ENCODE measurements at places on chromosomes 2 and 18.

- H3K4me3 ChIP-seq: no peak overlapping the region
- no peak overlapping the region for H3K27ac ChIP-seq
- no peak for DNase-seq
- H3K36me3 ChIP-seq: peaks cover 4% of the 10 kb centered on the region
- H3K4me1 ChIP-seq: peaks cover 56% of the 10 kb centered on the region
Observed at GRCh38 chr18:63286926-63287325, 32.6 kb downstream of the BCL2 start.

DNA sequence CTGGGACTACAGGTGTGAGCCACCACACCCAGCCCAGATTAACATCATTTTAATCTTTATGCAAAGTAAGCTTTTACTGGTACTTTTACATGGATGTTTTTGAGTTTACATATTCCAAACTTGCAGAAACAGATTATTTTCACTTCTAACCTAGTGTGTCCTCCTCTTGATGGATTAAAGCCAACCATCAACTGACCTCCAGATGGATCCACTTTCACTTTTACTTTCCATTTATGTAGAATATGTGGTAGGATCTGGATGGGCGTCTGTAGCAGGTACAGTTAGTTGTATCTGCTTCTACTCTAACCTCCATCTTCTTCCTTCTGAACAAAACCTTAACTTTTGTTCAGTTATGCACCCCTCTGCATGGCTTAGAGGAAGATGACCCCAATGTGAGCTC, 264.1 kb downstream of the CDH20 start:
- H3K27ac ChIP-seq: no peak overlapping the region
- no peak overlapping the region for H3K4me3 ChIP-seq
- no peaks in the 10 kb centered on the region for H3K4me1 ChIP-seq
- no peak for DNase-seq
- no peaks in the 10 kb centered on the region for H3K27me3 ChIP-seq
- H3K36me3 ChIP-seq: no peaks in the 10 kb centered on the region

DNA sequence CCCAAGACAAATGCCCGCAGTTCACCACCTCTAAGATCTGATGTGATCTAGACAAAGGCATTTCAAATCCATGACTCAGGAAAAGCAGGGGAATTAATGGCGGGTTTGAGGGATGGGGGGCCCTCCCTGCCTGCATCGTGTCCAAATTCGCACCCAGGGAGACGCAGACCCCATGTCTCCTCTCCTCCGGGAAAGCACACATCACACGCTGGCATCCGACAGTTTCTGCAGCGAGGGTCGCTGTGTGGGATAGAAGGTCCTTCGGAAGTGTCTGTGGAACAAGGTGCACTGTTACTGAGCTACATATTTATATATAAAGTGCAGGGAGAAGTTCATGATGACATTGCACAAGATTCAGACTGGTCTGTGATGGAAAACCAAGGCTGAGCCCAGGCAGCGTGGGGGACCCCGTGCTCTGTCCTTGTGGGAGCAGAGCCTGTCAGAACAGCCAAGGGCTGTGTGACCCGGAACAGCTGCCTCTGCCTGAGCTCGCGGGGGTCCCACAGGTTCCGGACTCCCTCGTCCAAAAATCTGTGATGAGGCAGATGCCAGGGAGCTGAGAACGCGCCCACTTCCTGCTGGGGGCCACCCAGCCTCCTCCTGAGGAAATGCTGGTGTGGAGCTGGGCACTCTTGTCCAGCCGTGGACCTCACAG, 82.3 kb upstream of the CTDP1 start:
- H3K27me3 ChIP-seq: peaks cover 6% of the 10 kb centered on the region
- no peaks in the 10 kb centered on the region for H3K4me1 ChIP-seq
- H3K36me3 ChIP-seq: no peaks in the 10 kb centered on the region
- no peak overlapping the region for H3K4me3 ChIP-seq
- H3K27ac ChIP-seq: no peak overlapping the region

DNA sequence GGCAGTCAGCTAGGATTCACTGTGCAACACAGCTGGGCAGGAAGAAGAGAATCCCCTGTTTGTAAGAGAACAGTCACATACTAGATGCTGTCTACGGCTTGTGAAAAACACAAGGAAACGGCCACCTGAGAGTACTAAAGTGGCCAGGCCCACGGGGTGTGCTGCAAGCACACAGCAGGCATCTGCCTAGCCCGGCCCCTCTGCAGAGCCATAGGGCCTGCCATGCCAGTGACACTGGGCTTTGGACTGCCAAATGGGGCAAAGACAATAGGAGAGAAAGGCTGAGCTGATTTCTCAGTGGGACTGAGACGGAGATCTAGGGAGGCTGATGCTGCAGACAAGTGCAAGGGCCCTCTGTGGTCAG, 10.3 kb downstream of the TUBB6 start:
- no peak overlapping the region for H3K27ac ChIP-seq
- H3K4me1 ChIP-seq: no peaks in the 10 kb centered on the region
- H3K36me3 ChIP-seq: no peaks in the 10 kb centered on the region
- no peak overlapping the region for H3K4me3 ChIP-seq
- no peak for DNase-seq
- no peaks in the 10 kb centered on the region for H3K27me3 ChIP-seq

- no peaks in the 10 kb centered on the region for H3K36me3 ChIP-seq
- no peaks in the 10 kb centered on the region for H3K4me1 ChIP-seq
- DNase-seq: no peak
- no peaks in the 10 kb centered on the region for H3K27me3 ChIP-seq
Observed at GRCh38 chr2:164975891-164976290, 20.6 kb upstream of the SLC38A11 start.

Measured in thymus (tissue), 14 donors.